ENCODE measurements at places on chromosomes 7 and 10.

DNA sequence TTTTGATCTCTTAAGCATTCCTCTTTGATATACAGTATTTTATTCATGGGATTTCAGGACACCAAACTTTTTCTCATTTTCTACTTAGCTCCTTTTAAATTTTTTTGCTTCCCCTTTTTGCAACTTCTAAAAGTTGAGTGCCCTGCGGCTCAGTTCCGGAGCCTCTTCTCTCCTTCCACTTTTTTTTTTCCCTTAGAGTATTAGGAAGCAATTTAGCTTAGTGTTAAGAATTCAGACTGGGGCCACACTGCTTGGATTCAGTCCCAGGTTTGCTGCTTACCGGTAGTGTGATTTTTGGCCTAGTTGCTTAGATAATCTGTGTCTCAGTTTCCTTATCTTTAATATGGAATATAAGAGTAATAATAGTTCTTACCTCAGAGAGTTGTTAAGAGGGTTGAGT is 3.4 kb downstream of the STAM start:
- DNase-seq, result no peak

DNA sequence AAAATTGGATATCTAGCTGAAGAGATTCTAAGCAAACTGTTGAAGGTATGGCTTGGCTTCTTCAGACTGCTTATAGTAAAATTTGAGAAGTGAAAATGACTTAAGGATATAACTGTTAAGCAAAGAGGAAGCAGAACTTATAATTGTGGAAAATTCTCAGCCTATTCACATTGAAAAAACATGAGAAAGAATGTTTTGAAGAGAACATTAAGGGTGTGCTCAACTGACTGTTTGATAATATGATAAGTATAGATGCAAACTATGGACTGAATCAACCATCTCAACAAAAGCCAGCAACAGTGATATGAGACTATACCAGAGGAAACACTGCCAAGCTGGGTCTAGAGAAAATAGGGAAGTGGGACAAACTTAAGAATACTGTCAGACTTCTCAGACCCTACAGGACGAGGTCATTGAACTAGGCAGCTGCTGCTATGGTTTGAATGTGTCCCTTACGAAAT is 133.1 kb upstream of the PPP1R3A start:
- no peak for DNase-seq

DNA sequence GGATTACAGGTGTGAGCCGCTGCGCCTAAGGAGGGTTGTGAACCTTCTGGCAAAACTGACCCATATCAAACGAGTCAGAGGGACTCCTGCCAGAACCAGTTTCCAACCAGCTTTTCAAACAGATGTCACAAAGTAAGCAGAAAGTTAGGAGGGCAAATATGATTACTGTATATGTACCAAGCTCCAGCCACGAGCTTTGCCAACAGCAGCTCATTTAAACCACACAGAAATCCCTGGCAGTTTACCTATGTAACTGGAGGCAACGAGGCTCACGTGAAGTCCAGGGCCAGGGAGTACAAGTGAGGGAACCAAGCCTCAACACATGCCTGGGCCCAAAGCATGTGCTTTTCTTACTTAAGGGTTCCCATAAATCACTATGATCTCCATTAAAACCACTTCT is 12.5 kb upstream of the DAGLB start:
- DNase-seq, result no peak

DNA sequence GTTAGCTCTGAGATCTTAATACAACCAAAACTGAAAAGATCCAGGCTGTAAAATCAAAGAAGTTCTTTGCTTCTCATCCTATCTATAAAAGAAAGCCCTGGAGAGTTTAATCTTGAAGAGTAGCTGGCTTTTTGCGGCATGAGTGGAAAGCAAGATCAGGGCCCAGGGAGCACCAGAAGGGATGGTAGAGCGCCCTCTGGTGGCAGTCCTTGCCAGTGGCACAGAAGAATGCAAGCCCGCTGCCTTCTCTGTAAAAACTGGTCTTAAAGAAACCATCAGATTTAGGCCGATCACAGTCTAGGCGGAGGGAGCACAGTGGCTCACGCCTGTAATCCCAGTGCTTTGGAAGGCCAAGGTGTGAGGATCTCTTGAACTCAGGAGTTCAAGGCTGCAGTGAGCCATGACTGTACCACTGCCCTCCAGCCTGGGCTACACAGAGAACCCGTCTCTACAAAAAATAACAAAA is 35.6 kb downstream of the CPN1 start:
- peak; percentile 67 for DNase-seq

GRCh38 chr10:5573968-5574641 is 49.3 kb downstream of the CALML3 start:
- DNase-seq, result no peak

GRCh38 chr7:159370-160270 is 32.8 kb upstream of the FAM20C start:
- DNase-seq, result no peak

GRCh38 chr10:24358022-24358421 is 149.1 kb downstream of the KIAA1217 start:
- no peak for DNase-seq

DNA sequence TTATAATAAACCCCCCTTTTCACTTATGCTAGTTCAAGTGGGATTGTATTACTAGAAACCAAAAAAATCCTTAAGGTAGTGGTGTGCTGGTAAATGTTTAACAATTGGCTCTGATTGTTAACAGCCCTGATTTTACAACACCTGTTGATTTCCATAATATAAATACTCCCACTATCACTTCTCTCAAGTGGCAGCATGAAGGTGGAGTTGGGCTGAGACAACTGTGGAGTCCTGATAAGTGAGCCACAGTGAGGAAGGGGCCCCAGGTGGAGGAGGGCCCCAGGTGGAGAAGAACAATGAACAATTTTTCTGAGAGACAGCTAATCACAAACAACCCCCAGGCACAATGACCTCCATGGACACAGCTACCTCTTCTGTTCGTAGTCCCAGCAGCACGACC is 26.4 kb downstream of the SSMEM1 start:
- DNase-seq, result no peak

GRCh38 chr10:97850446-97850845 is 803 bp downstream of the GOLGA7B start:
- DNase-seq, result no peak

DNA sequence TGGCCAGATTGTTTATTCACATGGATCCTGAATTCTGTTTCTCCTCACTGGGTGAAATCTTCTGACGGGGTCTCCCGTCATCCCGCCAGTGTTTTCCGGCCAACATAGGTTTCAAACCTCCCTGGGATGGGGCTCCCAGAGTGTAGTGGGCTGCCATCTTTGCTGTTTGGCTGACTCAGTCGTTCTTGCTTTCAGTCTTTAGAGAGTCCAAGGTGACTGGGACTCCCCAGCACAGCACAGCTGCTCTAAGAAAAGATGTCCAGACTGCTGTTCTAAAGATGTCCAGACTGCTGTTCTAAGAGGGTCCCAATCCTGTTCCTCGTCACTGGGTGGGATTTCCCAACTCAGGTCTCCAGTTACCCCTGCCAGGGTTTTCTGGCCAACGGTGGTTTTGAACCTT is 801.9 kb upstream of the IGFBP3 start:
- no peak for DNase-seq

DNA sequence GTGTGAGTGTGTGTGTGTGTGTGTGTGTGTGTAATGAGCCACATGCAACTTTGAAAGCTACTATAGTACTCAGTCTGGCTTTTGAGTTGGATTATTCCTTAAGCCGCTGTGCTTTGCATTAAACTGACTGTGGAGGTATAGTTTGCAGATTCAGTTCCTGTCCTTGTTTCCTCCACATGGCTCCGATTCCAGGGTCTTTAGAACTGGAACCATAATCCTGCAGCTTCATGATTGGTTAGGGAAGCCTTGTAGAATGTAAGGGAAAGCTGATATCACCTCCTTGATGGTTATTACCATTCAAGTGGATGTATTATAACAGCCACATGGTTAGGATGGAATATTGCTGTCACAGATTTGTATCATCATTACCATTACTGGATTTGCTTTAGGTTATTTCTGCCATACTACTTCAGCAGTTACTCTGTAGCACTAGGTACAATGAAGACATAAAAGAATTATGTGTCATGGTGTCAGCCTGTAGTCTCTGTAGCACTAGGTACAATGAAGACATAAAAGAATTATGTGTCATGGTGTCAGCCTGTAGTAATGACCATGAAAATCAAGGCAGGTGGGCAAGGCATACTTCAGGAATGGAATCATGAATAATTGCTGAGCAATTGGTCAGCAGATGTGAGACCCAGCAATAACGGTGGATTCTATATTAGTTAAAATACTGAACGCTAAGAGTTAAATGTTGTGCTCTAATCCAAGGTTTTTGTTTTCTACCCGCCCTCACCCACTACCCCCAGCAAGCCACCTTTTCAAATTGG is 275.1 kb upstream of the FZD1 start:
- DNase-seq, result no peak

GRCh38 chr7:155533827-155534690 is 12.3 kb downstream of the CNPY1 start:
- no peak for DNase-seq

GRCh38 chr7:88449410-88449809 is 142.7 kb upstream of the STEAP4 start:
- DNase-seq, result no peak

GRCh38 chr10:65416094-65416493 is 1509.7 kb upstream of the LRRTM3 start:
- DNase-seq, result no peak

- no peak for DNase-seq
Measured at GRCh38 chr7:120504386-120504785, 231.4 kb downstream of the KCND2 start.

Data from hematopoietic multipotent progenitor cell treated with erythropoietin and hydrocortisone succinate and interleukin-3 and kit ligand, for 15 days (in vitro differentiated cells).